Choroid plexus epithelial cell (primary cell): ENCODE measurements at places on chromosomes 4 and X.

GRCh38 chr4:173782660-173783059 is 252.6 kb upstream of the HAND2 start:
- DNase-seq: no peak

GRCh38 chrX:151789179-151789800 is 54.7 kb downstream of the CNGA2 start:
- peak; percentile 81 for DNase-seq

DNA sequence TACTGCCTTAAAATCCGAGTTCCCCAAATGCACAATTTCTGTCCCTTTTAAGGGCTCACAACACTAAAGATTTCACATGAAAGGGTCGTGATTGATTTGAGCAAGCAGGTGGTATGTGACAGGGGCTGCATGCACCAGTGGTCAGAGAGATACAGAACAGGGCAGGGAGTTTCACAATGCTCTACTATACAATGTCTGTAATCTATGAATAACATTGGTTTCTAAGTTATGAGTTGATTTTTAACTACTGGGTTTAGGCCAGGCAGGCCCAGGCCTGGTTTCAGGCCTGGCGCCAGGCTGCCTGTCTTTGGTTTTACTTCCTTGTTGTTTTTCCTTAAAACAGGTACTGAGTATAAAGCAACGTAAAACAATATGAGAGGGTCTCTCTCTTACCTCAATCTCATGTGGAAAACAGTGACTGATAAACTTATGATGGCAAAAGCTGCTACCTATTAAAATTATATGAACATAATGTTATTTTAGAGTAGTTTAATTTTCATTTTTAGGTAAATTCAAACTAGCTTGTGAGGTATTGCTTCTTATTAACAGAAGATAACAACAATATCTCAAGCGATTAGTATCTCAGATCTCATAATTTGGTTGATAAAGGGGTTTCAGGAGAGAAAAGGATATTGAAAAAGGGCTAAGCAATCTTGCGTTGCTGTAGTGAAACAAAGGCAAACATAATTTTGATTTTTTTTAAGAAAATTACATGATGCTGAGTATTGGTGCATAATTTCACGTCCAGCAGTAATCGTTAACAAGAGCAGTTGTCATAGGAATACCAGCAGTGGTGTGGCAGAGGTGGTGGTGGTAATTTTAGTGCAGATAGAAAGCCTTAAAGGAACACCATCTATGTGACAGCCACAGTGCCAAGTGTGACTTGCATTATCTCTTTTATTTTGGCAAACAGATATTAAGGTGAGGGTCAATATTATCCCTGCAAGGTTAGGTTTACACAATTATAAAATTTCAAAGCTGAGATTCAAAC is 944.4 kb upstream of the GRID2 start:
- no peak for DNase-seq

- peak; percentile 16 for DNase-seq
Observed at GRCh38 chr4:6749340-6750171, 33.0 kb upstream of the KIAA0232 start.

- DNase-seq: peak; percentile 84
Observed at GRCh38 chr4:102449751-102450352, 51.3 kb upstream of the NFKB1 start.

GRCh38 chr4:24472161-24472510 is 112.2 kb downstream of the DHX15 start:
- DNase-seq: no peak

DNA sequence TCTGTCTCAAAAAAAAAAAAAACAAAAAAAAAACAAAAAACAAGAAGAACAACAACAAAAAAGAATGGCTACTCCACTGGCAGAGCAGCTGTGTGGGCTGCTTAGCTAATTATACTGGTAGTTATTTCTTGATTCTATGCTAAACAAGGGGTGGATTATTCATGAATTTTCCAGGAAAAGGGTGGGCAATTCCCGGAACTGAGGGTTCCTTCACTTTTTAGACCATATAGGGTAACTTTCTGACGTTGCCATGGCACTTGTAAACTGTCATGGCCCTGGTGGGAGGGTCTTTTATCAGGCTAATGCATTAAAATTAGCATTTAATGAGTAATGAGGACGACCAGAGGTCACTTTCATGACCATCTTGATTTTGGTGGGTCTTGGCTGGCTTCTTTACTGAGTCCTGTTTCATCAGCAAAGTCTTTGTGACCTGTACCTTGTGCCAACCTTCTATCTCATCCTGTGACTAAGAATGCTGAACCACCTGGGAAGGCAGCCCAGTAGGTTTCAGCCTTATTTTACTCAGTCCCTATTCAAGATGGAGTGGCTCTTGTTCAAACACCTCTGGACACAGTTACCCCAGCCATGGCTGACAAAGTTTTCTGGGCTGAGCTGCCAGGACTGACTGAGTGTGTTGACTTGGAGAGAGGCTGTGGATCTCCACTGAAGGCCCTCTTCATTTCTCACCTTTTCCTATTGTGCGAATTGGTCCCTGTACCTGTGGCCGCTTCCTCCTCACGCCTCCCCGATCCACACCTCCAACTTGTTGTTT is 1.3 kb upstream of the OCIAD2 start:
- no peak for DNase-seq

DNA sequence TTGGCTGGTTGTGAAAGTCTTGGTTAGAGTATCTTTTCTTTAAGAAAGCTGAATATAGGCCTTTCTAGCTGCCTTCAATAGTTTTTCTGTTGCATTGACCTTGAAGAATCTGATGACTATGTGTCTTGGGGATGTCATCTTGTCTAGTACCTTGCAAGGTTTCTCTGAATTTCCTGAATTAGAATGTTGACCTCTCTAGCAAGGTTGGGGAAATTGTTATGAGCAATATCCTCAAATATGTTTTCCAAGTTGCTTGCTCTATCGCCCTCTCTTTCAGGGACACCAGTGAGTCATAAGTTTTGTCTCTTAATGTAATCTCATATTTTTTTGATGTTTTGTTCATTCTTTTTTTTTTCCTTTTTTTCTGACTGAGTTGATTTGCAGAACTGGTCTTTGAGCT is 194.7 kb downstream of the RAB28 start:
- DNase-seq: peak; percentile 85
